ENCODE measurements at places on chromosomes 2 and 18.

DNA sequence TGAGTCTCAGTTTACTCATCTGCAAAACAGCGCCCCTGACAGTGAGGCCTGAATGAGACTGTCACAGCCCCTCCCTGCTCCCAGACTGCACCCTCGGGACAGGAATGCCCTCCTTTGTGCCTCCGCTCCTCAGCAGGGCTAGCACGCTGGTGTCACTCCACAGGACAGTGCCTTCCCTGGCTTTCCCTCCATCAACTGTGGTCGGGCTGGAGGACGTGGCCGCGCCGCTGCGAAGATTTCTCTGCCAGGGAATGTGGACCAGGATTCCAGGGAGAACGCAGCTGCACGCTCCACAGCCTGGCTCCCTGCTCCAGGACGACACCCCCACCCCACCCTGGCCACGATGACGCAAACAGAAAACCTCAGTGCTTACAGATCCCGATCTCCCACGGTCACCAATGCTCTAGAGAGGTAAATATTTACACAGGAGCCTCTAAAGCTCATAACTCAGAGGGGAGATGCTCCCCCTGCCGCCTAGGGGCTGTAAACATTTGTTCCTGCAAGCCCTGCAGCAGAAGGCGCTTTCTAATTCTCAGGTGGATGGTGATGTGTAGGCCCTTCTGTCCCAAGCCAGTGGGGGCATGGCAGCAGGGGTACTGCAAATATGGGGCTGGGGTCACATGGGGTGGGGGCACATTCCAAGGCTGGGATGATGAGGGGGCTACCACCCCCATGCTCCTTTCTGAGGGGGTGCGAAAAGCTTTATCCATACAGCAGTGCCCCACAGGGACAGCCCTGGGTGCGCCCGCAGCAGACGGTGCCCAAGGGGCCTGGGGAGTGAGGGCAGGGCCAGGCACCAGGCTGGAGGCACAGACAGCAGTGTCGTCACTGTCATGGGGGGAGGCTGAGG lies 12.4 kb downstream of the HS6ST1 start:
- no peak for DNase-seq

- DNase-seq, result peak; percentile 67
Measured at GRCh38 chr2:219441451-219442255, 7.0 kb downstream of the SPEG start.

GRCh38 chr18:34718610-34719009 lies 8.5 kb downstream of the DTNA start:
- no peak for DNase-seq

DNA sequence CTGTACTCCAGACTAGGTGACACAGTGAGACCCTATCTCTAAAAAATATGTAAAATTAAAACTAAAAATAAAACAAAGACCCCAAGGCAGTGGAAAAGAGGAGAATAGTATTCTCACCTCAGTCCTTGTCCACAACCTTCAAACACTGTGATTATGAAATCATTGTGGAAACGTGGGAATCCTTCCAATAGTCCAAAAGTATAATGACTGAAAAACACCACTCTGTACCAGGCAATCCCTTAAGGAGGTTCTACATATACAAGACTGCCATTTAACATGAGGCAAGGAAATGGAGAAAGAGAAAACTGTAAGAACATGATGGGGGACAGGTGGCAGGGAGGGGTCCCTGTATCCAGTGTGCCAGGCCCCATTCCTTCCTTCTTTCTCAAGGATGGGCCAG lies 66.1 kb downstream of the ACVR1 start:
- DNase-seq, result no peak

GRCh38 chr2:10245021-10245420 lies 57.7 kb upstream of the HPCAL1 start:
- DNase-seq, result no peak

GRCh38 chr2:85470850-85471800 lies 52.6 kb downstream of the SH2D6 start:
- no peak for DNase-seq

DNA sequence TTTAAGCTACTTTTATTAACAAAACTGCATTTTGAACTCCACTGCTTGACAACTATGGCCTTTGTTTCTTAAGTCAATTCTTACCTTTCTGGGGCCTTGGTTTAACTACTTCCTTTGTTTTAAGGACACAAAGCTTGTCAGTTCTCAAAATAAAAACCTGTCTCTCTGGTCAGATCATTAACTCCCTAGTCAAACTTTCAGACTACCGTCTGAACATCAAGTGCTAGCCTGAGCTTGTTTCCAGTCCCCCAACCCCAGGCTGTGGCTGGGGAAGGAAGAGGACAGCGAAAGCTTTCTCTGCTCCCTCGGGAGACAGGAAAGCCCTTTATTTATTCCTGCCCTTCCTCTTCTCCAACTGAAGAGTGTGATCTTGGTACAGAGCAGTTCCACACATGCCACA lies 1.7 kb downstream of the SH3YL1 start:
- no peak for DNase-seq

- DNase-seq, result no peak
Measured at GRCh38 chr18:43830947-43831346, 553.7 kb upstream of the SYT4 start.

GRCh38 chr2:121613774-121614173 lies 35.5 kb downstream of the CLASP1 start:
- DNase-seq, result no peak

GRCh38 chr2:169362894-169363559 lies 693 bp upstream of the LRP2 start:
- DNase-seq, result no peak

DNA sequence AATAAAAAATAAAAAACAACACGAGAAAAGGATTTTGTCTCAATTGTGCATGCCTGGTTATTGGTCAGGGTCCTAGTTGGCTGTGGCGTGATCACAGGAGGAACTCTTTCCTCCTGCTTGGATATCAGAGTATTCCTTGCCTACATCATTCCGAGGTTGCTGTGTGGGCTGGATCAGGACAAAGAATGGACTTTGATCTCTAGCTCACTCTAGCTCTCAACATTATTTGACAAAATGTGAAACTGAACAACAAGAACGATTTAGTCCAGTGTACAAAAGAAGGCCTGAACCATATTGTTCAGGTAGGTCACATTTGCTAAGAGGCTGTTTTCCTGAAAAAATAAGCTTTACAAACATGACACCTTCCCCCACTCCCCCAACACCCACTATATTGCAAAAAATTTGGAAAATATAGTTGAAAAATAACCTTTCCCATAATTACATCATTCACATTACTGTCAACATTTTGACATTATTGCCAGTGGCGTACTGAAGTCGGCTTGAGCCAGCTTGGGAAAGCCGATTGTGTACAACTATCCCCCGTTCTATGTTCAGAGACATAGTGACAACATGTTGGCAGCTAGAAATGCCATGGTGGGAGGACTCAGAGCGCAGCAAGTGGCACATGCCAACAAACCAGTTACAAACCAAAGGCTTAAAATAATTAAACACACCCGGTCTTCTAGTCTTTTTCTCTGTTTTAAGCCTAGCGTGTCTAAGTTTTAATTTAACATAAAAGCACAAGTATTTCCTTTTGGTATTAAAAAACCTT lies 179.0 kb downstream of the LPIN1 start:
- no peak for DNase-seq

GRCh38 chr18:50700245-50701165 lies 119.3 kb downstream of the MRO start:
- no peak for DNase-seq

DNA sequence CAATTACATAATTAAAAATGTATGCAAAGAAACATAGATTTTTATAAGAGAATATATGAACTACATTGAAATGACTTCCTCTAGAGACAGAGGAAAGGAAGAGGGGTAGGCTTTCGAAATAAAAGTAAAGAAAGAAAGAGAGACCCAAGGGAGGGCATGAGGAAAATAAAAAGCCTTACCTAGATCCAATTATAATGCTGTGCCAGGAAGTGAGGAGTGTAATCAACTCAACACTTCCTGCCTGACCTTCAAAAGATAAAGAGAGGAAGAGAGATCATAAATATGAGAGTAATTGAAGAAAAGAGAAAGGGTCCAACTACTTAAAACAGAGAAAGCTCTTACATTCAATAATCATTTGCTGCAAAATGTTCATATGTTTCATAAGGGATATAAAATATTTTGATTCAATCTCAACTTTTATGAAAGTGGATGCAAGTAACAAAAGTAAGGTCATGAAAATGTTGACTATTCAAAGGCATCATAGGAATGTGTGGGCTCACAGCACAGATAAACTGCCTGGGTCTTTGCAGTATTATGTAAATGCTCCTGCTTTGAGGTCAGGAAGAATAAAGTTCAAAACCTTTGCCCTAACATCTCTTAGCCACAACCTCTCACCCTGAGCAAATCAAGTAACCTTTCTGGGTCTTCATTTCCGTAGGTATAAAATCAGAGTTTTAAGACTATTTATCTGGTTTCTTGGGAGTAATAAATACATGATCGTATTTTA lies 1237.7 kb downstream of the LRP1B start:
- no peak for DNase-seq

DNA sequence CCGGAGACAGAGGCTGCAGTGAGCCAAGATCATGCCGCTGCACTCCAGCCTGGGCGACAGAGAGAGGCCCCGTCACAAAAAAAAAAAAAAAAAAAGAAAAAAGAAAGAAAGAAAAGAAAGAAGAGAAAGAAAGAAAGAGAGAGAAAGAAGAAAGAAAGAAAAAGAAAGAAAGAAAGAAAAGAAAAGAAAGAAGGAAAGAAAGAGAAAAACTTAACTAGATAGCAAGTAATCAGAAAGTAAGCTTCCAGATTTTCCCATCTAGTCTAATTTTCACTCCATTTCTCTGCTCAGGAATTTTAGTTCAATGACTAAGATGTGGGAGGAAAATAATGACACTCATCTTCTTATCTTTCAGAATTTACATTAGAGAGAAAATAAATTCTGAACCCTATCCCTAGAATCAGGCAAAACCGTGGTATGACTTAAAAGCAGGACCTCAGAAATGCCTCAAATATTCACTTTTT lies 2.4 kb downstream of the GFPT1 start:
- no peak for DNase-seq

DNA sequence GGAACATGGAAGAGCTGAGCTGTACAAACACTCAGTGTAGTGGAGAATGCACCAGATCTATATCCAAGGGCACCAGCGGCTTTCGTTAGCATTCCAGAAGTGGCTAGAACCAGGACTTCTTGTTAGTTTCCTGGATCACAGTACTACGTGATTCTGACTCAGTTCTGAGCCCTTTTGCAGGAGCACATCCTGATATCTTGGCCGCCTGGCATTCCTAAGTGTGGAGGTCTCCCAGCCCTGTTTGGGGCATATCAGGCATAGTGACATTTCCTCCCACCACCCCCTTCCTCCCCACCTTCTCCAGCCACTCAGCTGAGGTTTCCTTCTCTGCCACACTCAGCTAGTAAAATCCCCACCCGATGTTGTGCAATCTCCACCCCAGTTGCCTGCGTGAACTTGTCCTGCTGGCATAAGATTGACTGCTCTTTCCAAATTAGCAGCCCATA lies 63.4 kb downstream of the BMP10 start:
- no peak for DNase-seq

DNA sequence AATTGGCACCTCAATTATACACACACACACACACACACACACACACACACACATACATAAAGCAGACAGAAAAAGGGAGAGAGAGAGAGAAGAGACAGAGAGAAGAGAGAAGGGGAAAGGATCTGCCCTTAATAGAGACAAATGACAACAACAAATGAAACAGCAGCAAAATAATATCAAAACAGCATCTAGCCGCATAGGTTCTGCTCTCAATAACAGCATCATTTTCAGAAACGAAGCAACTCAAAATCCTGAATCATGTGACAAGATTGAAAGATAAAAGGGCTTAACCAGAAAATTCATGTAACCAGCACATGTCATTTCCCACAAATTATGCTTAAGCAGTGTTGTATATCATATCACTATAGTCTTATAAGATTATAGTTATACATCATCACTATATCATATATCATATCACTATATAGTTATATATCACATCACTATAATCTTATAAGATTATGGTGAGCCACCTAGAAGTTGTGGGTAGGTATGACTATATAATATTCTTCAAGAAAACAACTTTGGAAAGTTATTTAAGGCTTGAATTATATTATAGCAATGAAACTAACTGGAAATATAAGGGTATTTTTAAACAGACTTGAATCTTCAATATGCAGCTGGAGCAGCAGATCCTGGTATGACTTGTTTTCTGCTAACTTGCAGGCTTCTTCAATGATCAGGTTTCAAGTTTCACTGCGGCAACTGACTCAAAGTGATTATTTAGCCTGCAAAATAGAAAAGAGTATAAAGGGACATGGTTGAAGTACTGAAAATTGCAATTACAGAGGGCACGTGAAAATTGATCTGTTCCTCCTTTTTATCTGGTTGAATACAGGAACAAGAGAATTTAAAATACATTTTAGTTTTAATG lies 16.1 kb upstream of the VPS54 start:
- DNase-seq, result no peak

- no peak for DNase-seq
Measured at GRCh38 chr2:60091266-60091665, 462.2 kb downstream of the BCL11A start.

DNA sequence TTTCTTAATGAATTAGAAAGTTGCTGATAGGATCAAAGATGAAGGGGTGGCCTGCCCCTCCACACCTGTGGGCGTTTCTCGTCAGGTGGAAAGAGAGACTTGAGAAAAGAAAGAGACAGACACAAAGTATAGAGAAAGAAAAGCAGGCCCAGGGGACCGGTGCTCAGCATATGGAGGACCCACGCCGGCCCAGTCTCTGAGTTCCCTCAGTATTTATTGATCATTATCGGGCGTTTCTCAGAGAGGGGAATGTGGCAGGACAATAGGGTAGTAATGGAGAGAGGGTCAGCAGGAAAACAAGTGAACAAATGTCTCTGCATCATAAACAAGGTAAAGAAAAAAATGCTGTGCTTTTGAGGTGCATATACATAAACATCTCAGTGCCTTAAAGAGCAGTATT lies 144.3 kb downstream of the CCDC102B start:
- DNase-seq, result no peak

- no peak for DNase-seq
Measured at GRCh38 chr18:6001867-6002266, 106.5 kb upstream of the TMEM200C start.

DNA sequence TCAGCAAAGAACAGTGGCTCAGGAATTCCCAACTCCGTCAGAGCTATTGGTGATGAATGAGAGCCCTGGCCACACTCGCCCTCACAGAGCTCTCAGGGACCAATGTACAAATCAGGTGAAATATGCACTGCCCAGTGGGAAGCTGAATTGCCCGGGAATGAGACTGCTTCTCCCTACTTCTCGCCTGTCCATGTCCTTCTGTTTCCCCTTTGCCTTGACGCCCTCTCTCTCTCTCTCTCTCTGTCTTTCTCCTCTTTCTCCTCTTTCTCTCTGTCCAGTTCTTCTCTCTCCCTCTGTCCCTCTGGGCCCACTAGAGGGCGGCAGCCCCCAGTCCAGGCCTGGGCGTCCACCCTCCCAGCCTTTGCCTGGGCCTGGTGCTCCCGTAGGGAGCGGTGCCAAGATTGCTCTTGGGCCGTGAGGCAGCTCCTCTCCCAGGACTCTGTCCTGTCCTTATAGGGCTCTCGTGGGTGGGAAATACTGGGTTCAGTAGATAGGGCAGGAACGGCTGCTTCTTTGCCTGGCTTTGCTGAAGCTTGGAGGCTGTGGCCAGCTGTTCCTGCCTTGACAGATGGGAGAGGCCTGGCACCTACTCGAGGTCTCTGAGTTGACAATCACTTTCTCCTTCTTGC lies 28.4 kb upstream of the PUM2 start:
- no peak for DNase-seq

All from activated T-cell treated with anti-CD3 and anti-CD28 coated beads, Interleukin-2, amount 50 U/mL, for 1 hour (primary cell).